ENCODE measurements at places on chromosomes 13 and 19. TPM values are rescaled to one million over a fixed set of nuclear protein-coding genes. Genes with fewer than 3 reads are reported as not detected.
A peak's percentile ranks its signal among the peaks of the same experiment; 100 is the strongest.

- no peak for DNase-seq
Observed at GRCh38 chr13:41562541-41563178, 105.3 kb downstream of the RGCC start.

DNA sequence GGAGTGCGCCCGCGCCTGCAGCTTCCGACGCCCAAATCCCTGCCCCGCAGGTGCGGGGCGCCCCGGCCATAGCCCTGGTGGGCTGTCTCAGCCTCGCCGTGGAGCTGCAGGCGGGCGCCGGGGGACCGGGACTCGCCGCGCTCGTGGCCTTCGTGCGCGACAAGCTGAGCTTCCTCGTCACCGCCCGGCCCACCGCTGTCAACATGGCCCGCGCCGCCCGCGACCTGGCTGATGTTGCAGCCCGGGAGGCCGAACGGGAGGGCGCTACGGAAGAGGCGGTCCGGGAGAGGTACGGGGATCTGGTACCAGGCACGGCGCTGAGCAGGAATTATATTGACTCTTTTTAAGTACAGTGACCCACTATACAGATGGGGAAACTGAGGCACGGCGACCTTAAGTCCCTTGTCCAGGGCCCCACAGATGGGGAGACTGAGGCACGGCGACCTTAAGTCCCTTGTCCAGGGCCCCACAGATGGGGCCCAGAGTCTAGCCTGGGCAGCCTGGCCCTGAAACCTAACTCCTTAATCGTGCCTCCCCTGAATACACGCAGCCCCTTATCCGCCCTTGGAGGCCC is 586 bp downstream of the MRI1 start:
- peak; percentile 84 for DNase-seq

DNA sequence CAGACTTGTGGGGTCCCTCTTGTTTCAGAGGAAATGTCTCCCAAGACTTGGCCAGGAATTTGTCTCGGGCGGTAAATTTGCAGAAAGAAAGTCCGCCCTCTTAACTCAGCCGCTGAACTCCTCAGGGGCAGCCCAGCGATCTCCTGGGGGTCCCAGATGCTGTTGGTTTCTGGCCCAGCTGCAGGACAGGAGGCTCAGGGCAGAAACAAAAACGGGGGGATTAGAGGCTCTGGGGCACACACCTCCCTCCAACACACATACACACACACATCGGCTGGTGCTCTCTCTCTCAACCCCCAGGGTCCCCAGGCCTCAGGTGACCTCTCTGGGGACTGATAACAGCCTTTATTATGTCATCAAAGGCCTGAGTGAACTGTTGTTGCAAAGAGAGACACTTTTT is 7.1 kb downstream of the ARHGEF18 start:
- peak; percentile 31 for DNase-seq

DNA sequence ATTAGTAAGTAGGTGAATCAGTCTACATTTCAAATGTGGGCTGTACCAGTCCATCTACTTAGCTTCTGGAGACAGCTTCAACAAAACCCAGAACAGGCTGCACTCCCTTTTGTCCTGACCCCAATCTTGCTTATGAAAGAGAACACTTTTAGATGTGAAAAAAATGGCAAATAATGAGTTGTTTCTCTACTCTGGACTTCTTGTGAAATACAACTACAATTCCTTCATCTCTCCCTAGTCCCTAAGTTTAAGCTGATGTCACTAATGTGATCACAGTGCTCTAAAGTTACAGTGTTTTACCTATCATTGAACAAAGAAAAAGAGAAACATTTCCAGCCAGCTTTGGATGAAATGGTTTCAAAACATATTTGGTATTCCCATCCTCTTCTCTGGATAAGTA is 183.9 kb downstream of the LHFPL6 start:
- DNase-seq: no peak

DNA sequence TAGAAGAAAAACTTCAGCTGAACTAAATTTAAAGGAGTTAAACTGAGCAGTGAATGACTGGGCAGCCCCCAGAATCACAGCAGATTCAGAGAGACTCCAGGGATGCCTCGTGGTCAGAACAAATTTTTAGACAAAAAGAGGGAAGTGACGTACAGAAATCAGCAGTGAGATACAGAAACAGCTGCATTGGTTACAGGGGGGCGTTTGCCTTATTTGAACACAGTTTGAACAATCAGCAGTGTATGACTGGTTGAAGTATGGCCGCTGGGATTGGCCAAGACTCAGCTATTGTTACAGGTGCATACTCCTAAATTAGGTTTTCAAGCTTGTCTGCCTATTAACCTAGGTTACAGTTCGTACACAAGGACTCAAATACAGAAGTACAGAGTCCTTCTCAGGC is 2.2 kb upstream of the SPRYD7 start:
- no peak for DNase-seq

DNA sequence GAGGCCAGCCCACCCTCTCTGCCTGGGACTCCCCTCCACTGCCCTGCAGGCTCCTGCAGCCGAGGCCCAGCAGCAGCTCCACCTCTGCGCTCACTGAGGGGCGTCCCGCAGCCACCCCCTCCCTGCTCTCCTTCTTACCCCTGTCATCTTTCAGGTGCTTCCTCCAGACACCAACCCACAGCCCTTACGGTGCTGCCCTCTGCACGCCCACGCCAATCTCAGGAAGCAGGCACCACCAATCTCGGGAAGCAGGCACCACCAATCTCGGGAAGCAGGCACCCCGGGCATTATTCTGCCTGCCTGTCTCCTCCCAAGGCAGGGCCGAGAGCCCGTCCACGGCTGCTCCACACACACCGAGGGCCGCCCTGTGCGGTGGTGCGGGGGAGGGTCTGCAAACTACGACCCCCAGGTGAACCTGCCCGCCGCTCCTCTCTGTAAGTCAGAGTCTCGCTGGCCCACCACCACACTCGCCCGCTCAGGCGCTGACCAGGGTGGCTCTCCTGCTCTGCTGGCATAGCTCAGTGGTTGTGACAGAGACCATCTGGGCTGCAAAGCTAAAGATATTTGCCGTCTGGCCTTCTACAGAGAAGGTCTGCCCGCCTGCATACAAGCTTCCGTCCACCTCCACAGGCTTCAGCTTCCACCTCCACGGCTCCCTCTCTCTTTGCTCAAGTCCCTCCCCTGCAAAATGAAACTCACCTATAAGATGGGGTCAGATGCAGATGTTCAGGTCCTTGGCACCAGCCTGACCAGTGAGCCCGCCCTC is 2.9 kb downstream of the LSM7 start:
- DNase-seq: no peak

GRCh38 chr19:38839816-38840582 is 8.4 kb upstream of the ECH1 start:
- no peak for DNase-seq

- peak; percentile 50 for DNase-seq
Observed at GRCh38 chr19:42197375-42197817, 20.1 kb downstream of the DEDD2 start.

GRCh38 chr19:38284422-38284821 is 19.6 kb upstream of the C19orf33 start:
- DNase-seq: peak; percentile 73

DNA sequence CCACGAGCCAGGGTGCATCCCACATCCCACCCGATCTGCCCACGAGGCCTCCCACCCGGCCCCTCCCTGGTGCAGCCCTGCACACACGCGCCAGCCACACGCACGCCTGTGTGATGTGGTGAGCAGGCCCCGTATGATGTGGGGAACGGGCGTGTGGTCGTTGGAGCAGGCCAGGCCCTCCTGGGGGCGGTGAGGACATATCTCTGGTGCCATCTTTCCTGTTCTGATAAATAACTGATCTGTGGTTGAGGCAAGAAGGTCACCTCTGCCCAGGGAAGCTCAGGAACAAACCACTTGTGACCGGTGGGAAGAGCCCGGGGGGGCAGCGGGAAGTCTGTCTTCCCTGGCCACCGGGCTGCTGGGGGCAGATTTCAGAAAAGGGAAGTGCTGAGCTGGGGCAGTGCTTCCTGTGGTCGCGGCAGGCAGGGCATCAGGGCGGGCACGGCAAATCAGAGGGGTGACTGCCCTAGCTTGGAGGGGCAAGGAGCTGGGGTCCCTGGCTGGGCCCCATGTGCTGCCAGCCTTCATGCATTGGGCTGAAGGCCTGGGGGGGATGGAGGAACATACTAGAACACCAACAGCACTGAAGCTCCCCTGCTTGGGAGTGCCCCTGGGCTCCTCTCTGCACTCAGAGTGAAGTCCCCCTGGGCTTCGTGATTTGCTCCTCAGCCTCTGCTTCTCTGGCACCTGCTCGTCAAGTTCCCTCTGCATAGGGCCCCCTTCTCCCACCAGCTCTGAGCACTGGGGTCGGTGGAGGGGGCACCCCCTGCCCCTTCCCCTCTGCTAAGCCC is 35.2 kb upstream of the SLC7A10 start:
- no peak for DNase-seq

DNA sequence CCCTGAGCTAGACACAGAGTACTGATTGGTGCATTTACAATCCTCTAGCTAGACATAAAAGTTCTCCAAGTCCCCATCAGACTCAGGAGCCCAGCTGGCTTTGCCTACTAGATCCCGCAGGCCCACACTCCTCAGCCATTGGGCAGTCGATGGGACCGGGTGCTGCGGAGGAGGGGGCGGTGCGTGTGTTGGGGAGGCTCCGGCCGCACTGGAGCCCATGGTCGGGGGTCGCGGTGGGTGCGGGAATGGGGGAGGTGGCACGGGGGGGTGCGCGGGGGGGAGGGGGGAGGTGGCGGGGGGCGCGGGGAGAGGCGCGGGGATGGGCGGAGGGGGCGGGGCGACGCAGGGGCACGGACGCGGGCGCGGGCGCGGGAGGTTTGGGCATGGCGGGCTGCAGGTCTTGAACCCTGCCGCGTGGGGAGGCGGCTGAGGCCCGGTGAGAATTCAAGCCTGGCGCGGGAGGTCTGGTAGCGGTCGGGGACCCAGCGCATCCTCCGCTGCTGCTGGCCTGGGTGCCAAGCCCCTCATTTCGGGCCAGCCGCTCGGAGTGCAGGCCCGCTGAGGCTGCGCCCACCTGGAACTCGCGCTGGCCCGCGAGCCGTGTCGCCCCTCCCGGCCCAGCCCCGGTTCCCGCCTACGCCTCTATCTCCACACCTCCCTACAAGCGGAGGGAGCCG is 674.1 kb downstream of the SLITRK5 start:
- no peak for DNase-seq

GRCh38 chr19:31770223-31770622 is 421.0 kb upstream of the TSHZ3 start:
- no peak for DNase-seq

- DNase-seq: no peak
Observed at GRCh38 chr13:39232401-39232980, 194.2 kb downstream of the NHLRC3 start.

GRCh38 chr19:38399537-38399936 is 3.4 kb upstream of the FAM98C start:
- DNase-seq: no peak

DNA sequence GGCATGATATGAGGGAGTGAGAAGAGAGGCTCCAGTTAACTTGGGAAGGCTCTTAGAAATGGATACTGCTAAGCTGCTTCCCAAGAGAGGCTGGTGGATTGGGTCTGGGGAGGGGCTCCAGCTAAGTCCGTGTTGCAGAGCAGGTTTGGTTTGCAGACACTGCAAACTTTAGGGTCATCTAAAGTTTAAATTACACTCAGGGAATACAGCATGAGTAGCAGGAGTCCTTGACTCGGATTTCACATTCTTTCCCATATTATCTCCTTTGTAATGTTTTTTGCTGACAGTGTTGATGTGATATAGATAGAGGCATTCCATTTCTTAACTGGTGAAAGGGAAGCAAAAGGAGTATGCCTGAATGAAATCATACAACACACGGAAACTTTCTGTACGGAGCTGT is 31.9 kb downstream of the SGCG start:
- no peak for DNase-seq

- no peak for DNase-seq
Observed at GRCh38 chr19:37738371-37738770, 18.8 kb upstream of the ZNF607 start.

DNA sequence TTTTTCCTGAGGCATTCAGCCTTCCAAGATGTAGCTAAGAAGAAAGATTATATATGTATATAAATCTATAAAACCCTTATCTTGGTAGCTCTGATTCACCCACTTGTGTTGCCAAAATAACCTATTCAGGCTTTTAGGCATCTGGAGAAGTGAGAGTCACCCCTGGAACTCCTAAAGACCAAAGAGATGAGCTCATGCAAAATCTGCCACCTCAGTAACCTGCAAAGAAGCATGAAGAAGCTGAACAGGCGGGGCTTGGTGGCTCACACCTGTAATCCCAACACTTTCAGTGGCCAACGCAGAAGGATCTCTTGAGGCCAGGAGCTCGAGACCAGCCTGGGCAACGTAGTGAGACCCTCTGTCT is 393.7 kb downstream of the FOXO1 start:
- no peak for DNase-seq

GRCh38 chr13:95117092-95117491 is 184.2 kb downstream of the ABCC4 start:
- DNase-seq: no peak

DNA sequence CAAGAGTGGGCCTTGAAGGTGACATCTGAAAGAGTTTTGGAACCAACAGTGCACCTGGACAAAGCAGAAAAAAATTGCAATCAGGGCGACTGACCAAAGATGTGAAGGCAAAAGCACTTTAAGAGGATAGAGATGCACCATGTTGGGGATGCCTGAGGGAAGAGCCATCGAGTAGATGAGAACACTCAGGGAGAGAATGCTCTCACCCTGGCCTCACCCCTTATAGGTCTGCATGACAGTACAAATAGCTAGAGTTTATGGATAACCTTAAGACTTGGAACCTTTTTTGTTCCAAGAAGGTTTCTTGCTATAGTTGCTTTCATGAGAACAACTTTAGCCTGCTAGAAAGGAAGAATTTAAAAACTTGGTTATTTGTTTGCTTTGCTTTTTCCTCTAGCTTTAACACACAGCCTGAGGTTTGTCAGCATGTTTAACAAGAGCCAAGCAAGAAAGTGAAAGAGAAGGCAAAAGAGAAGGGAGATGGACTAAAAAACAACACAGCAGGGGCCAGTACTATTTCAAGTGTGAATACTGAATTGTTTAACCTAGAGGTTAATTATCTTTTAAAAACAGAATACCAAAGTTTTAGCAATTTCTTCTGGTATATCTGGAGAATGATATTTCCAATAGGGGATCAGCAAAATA is 418.9 kb downstream of the DIAPH3 start:
- no peak for DNase-seq

DNA sequence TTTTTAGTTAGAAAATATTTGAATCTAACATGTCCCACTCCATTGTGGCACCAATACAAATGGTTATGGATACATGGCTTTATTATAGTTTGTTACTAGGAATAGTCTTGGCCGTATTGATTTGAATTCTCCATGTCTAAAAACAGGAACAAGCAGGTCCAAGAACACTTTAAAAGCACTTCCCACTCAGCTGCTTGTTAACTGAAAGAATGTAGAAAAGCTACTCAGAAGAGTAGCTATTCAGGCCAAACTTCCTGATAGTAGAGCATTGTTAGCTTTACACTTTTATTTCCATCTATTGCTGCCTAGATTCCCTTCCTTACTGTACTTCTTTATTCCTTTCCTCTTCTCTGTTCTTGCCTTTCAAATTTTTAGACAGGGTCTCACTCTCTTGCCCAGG is 6.9 kb downstream of the PIBF1 start:
- DNase-seq: no peak

Gene PRDX2
- 118 TPM for total RNA-seq

Gene CPAMD8
- total RNA-seq: 5.4 TPM

Gene SLC25A41
- total RNA-seq: not detected

Gene ZNF582
- total RNA-seq: 4.0 TPM

Gene ZNF653
- 11.6 TPM for total RNA-seq

Gene DLEU7
- total RNA-seq: 0.48 TPM

Gene ZNF726
- total RNA-seq: 0.75 TPM

Gene ZNF112
- 8.0 TPM for total RNA-seq

Gene SLITRK5
- total RNA-seq: 0.32 TPM

Gene ZNF135
- total RNA-seq: 3.4 TPM

Gene JAK3
- 33.3 TPM for total RNA-seq

Gene ZNF460
- 75.3 TPM for total RNA-seq

Gene CGB2
- not detected for total RNA-seq

Gene CNN2
- 142 TPM for total RNA-seq

Gene ZNF497
- 0.87 TPM for total RNA-seq

Data from aorta (tissue), 5 donors.